Stimulated activated CD4-positive, alpha-beta T cell treated with anti-CD3 and anti-CD28 coated beads, TNF-alpha, amount 100 ng/mL, for 1 hour (primary cell): ENCODE measurements at places on chromosomes 4 and X.
A peak's percentile ranks its signal among the peaks of the same experiment; 100 is the strongest.

- no peak for DNase-seq
Observed at GRCh38 chrX:68717196-68717595, 69.7 kb downstream of the STARD8 start.

DNA sequence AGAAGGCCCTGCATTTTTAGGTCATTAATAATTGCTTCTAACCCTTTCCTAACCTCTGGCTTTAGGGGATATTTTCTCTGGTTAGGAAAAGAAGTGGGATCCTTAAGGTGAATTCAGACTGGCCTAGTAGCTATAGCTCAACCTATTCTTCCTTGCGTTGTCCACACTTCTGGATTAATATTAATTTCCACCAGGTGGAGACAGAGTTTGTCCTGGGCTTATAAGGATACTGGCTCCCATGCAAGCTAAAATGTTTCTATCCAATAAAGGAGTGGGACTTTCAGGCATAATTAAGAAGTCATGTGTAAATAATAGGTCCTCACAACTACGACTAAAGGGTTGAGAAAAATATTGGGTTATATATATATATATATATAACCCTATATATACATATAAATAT, 860.0 kb upstream of the POU3F4 start:
- DNase-seq: no peak

GRCh38 chr4:170170861-170171260, 81.1 kb upstream of the AADAT start:
- no peak for DNase-seq

DNA sequence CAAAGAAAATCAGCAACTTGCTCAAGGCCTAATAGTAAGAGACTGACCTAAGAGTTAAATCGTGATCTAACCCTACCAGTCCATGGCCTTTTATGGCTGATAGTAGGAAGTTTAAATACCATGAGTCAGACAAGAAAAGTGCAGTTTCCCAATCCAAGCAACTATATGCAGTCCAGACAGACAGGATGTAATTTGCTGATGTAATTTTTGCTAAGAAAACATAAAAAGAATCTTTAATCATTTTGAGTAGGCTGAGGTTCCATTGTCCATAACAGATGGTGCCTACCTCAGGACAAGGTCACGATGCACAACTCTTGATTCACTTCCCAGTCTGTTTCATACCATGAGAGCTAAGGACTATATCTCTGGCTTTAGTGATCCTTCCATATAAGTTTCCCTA, 317.5 kb upstream of the GRIA3 start:
- DNase-seq: no peak

GRCh38 chrX:56764975-56765791, 36.1 kb downstream of the NBDY start:
- no peak for DNase-seq

DNA sequence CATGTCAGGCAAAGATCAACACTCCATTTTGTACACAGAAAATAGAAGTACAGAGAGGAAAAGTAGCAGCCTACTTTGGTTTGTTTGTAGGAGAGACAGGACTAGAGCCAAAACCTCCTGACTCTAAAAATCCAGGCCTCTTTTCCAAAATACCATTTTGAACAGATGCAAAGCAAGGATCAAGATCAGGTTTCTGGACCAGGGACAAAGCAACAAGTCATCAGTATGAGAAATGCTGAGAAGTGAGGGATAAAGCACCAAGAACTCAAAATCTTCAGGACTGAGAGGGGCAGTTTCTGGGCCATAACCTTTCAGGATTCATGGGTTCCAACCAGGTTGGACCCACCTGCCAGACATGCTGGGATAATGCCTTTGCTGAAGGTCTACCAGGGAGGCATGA, 36.6 kb upstream of the MBTPS2 start:
- DNase-seq: no peak

DNA sequence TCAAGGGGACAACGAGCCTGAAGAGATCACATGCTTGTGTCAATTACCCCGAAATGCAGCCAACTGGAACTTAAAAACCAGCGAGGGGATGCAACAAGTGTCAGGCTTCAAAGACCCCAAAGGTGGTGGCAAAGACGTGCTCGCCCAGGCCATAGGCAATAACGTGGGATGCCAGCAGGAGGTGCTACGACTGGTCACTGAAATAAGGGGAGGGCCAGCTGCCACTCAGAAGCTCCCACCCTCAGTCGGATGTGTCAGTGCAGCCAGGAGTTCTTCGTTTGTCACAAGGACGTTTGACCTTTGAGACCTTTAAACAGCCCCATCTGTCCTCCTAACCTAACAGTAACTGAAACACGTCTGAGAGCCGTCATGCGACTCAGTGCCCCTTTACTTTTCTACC, 556.8 kb upstream of the PCDH10 start:
- no peak for DNase-seq

DNA sequence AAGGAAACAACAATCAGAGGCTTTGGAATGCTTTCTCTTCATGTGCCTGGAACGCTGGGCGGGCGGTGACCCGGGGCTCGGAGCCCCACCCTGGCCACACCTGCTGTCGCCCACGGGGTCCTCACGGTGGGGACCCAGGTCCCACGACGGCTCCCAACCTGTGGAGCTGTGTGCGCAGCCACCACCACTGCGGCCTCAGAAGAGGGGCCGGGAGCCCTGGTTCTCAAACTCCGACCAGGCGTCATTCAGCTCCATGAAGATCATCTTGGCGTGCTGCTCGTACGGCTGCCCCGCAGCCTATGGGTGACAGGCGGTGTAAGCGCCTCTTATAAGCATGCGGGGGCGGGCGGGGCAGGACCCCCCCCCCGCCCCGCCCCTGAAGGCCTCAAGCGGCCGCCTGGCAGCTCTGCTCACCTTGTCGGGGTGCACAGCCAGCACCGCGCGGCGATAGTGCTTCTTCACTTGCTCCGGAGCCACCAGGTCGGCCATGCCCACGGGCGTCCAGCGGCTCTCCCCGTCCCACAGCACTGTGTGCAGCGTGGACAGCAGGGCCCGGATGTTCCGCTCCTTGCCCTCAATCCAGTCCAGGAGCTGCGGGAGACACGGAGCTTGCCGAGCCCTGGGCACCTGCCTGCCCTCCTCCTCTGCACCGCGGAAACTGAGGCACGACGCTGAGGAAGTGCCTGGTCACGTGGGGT, 23.7 kb upstream of the CPLX1 start:
- DNase-seq: no peak

- DNase-seq: no peak
Observed at GRCh38 chr4:15027921-15028435, 25.7 kb downstream of the CPEB2 start.

DNA sequence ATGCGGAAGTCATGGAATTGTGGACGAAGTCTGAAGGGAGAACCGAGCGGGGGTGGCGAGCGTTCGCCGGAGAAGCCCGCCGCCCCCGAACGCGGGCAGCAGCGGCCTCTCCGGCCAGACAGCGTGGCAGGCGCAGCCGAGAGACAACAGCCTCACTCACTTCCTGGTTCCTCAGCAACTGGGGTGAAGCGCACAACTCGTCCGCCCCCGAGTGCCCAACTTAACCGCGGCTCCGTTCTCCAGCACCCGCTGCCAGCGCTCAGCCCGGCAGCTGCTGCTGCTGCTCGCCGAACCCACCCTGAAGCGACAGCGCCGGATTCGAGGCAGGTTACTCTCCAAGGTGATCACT, 68.0 kb downstream of the NOCT start:
- peak; percentile 25 for DNase-seq

- DNase-seq: no peak
Observed at GRCh38 chrX:10932842-10933440, 178.2 kb upstream of the HCCS start.
